Left ventricle myocardium inferior (tissue), 1 donor: ENCODE measurements at places on chromosomes 1 and 21. TPM values are rescaled to one million over a fixed set of nuclear protein-coding genes. Genes with fewer than 3 reads are reported as not detected.

GRCh38 chr1:23561076-23561812, 1.9 kb upstream of the ID3 start:
- peaks cover 83% of the 10 kb centered on the region for H3K4me1 ChIP-seq
- no peak for DNase-seq
- peaks cover 22% of the 10 kb centered on the region for H3K36me3 ChIP-seq
- peak overlapping the region; percentile 87 for H3K4me3 ChIP-seq

DNA sequence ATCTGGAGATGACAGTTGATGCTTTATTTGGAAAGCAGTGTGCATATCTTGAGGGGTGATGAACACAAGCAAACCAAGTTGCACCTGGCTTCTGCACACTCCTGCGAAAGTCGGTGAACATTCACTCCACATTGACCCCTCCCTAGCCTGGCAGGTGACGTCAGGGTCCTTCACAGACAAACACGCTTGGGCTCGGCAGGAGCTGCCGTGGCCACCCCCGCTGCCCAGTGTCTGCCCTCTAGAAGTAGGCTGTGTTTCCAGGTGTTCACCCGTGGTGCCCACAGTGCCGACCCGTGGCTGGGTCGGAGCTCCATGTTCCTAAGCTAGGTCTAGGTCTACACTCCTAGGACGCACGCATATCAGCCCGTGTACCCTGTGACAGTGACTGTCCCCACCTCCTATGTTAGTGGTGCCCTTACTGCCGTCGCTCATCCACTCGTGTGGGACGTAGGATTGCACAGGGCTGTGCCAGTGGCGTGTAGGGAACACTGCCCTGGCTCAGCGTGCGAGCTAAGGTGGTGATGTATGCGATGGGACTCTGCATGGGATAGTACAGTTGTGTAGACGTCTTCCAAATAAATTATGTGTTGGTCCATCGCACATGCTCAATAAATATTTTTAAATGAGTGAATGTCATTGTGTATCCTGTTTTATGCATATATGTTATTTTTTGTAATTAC, 29.0 kb downstream of the PRMT2 start:
- no peak overlapping the region for H3K27ac ChIP-seq
- no peak for DNase-seq
- H3K27me3 ChIP-seq = peaks cover 26% of the 10 kb centered on the region
- no peak overlapping the region for H3K4me3 ChIP-seq

Gene C1orf87
- total RNA-seq = not detected

DNA sequence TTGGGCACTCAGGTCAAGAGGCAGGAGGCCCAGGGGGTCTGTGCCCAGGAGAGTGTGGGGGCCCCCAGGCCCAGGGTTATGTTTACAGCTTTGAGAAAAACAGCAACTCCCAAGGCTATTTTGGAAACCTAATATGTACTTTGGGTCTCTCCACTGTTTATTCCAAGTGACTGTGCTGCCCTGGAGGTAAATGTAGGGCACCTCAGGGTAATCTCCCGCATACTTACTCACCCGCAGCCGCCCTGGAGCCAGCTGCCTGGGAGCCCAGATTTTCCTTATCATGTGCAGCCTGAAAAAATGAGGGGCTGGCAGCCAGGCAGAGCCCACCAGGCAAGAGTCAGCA, 20.0 kb downstream of the IFFO2 start:
- peaks cover 36% of the 10 kb centered on the region for H3K4me1 ChIP-seq
- no peak overlapping the region for H3K27ac ChIP-seq
- no peaks in the 10 kb centered on the region for H3K27me3 ChIP-seq
- H3K4me3 ChIP-seq = no peak overlapping the region

Gene CYP4A22
- not detected for total RNA-seq

GRCh38 chr1:225318706-225319575, 108.9 kb downstream of the LBR start:
- H3K4me1 ChIP-seq = no peaks in the 10 kb centered on the region
- peaks cover 20% of the 10 kb centered on the region for H3K27me3 ChIP-seq
- H3K4me3 ChIP-seq = no peak overlapping the region
- no peak for DNase-seq

Gene KRTAP21-2
- not detected for total RNA-seq

Gene RGS16
- total RNA-seq = 0.88 TPM

Gene AMY1A
- total RNA-seq = not detected

- H3K27ac ChIP-seq = no peak overlapping the region
- H3K27me3 ChIP-seq = peaks cover 12% of the 10 kb centered on the region
- no peak for DNase-seq
These were observed 5.9 kb downstream of the IL22RA1 start for GRCh38 chr1:24136956-24137539.

- DNase-seq = no peak
- no peaks in the 10 kb centered on the region for H3K27me3 ChIP-seq
- no peak overlapping the region for H3K4me3 ChIP-seq
- H3K27ac ChIP-seq = no peak overlapping the region
- peaks cover 4% of the 10 kb centered on the region for H3K4me1 ChIP-seq
These were observed 9.6 kb downstream of the TMEM9 start for GRCh38 chr1:201144701-201145100.

GRCh38 chr1:60765204-60765603, 317.2 kb upstream of the NFIA start:
- H3K4me1 ChIP-seq = peaks cover 27% of the 10 kb centered on the region
- H3K27me3 ChIP-seq = no peaks in the 10 kb centered on the region
- H3K4me3 ChIP-seq = no peak overlapping the region
- H3K36me3 ChIP-seq = no peaks in the 10 kb centered on the region
- no peak for DNase-seq

DNA sequence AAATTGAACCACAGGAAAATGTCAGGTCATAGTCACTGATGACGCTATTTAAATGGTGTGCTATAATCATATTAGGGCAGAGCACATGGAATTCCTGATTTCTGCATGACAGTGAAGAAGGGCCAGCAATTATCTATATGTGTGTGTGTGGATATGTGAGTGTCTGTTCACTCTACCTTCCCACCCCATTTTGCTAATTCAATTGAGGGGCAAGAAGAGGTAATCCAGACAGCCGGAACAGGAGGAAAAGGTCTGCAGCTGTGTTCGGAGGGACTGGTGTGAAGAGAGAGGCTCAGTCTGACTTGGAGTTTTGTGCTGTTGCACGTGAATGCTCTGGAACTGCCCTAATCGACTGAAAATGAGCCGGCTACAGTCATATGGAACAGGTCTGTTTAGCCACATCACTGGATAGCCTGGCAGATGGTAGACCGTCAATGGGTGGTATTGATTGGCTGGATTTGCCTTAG, 5.1 kb upstream of the ELAVL4 start:
- DNase-seq = no peak
- no peaks in the 10 kb centered on the region for H3K4me1 ChIP-seq
- H3K27ac ChIP-seq = no peak overlapping the region
- no peak overlapping the region for H3K4me3 ChIP-seq
- H3K27me3 ChIP-seq = peaks cover 47% of the 10 kb centered on the region
- no peaks in the 10 kb centered on the region for H3K36me3 ChIP-seq

- no peak overlapping the region for H3K4me3 ChIP-seq
- no peak overlapping the region for H3K27ac ChIP-seq
- H3K27me3 ChIP-seq = no peaks in the 10 kb centered on the region
- no peak for DNase-seq
These were observed 37.2 kb downstream of the TTLL7 start for GRCh38 chr1:83961571-83962295.

Gene COX20
- 68.8 TPM for total RNA-seq

- peaks cover 37% of the 10 kb centered on the region for H3K27me3 ChIP-seq
- H3K4me1 ChIP-seq = no peaks in the 10 kb centered on the region
- no peak for DNase-seq
- H3K4me3 ChIP-seq = no peak overlapping the region
These were observed 1.6 kb upstream of the OR2B11 start for GRCh38 chr1:247459507-247459906.

Gene RXFP4
- total RNA-seq = not detected

DNA sequence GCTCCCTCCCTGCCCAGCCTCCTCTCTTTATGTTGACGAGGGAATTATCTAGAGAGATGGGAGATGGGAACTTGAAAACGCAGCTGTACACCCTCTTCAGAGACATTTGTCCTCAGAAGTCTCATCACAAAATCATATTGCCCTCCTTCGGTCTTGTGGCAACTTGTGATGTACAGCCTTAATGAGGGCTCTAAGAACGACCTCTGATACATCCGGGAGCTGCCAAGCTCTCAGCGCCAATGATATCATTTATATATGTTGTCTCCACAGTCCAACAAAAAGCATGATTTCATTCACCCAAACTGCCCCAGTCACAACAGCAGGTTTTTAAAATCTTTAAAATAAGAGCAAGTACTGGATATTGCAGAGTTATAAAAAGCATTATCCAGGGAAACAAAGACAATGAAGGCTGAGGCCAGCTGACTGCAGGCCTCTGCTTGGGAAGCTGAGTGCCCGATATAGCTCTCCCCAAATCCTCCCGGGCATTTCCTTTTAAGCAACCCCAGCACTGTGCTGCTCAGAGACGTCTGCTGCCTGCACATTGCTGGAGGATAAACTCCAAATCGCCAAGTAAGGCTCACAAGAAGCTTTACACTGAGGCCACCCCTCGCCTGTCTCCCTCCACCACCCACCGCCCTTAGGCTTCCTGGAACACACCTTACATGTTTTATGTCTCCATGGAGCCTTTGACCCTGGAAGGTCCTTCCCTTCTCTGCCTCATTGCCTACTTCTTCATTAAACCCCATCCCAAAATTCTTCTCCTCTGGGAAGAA, 236.1 kb downstream of the C1orf94 start:
- H3K4me1 ChIP-seq = no peaks in the 10 kb centered on the region
- peaks cover 47% of the 10 kb centered on the region for H3K27me3 ChIP-seq
- no peak for DNase-seq
- H3K4me3 ChIP-seq = no peak overlapping the region
- no peak overlapping the region for H3K27ac ChIP-seq

DNA sequence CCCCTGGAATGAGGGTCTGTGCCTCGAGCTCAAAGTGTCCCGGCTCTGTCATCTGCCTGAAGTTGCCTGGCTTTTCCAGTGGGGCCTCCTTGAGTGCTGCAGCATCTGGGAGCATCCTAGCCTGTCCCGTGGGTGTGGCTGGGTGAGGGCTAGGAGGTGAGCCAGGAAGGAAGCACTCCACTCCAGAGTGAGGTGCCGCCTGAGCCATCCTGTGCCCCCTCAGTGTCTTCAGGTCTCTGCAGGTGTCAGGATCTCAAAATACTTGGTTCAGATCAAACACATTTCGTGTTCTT, 11.5 kb downstream of the IBA57 start:
- H3K27me3 ChIP-seq = no peaks in the 10 kb centered on the region
- H3K27ac ChIP-seq = no peak overlapping the region
- no peak overlapping the region for H3K4me3 ChIP-seq
- DNase-seq = no peak

- H3K27me3 ChIP-seq = peaks cover 93% of the 10 kb centered on the region
- no peak for DNase-seq
- H3K27ac ChIP-seq = no peak overlapping the region
- H3K4me1 ChIP-seq = no peaks in the 10 kb centered on the region
- H3K4me3 ChIP-seq = no peak overlapping the region
- no peaks in the 10 kb centered on the region for H3K36me3 ChIP-seq
These were observed 48.2 kb downstream of the SYT2 start for GRCh38 chr1:202662081-202662480.

- no peak overlapping the region for H3K4me3 ChIP-seq
- H3K27me3 ChIP-seq = no peaks in the 10 kb centered on the region
- H3K27ac ChIP-seq = no peak overlapping the region
These were observed 21.1 kb downstream of the CDC42BPA start for GRCh38 chr1:227297073-227297793.

GRCh38 chr21:31713973-31714740, 17.8 kb downstream of the SCAF4 start:
- H3K4me1 ChIP-seq = peaks cover 76% of the 10 kb centered on the region
- no peaks in the 10 kb centered on the region for H3K27me3 ChIP-seq
- no peak for DNase-seq
- no peak overlapping the region for H3K4me3 ChIP-seq
- no peaks in the 10 kb centered on the region for H3K36me3 ChIP-seq

GRCh38 chr1:39065542-39065941, 39.4 kb downstream of the NDUFS5 start:
- H3K27ac ChIP-seq = no peak overlapping the region
- H3K4me1 ChIP-seq = no peaks in the 10 kb centered on the region
- no peak for DNase-seq

DNA sequence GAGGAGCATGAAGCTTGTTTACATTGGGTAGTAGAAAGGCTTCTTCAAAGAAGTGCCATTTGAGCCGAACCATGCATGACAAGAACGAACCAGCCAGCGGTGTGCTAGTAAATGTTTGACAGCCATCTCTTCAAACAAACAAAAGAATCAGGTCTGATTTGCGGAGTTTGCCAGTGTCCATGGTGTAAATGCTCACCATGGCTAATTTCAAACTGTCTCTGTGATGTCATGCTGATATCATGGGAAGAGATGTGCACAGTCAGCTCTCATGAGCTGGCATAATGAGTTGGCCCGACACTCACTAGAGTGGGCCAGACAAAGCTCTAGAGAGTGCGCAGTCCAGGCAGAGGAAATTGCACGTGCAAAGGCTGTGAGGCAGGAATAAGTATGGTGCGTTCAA, 101.1 kb downstream of the KAZN start:
- H3K36me3 ChIP-seq = no peaks in the 10 kb centered on the region
- H3K27ac ChIP-seq = no peak overlapping the region
- DNase-seq = no peak
- H3K27me3 ChIP-seq = peaks cover 69% of the 10 kb centered on the region

Gene KCNJ15
- 0.30 TPM for total RNA-seq

DNA sequence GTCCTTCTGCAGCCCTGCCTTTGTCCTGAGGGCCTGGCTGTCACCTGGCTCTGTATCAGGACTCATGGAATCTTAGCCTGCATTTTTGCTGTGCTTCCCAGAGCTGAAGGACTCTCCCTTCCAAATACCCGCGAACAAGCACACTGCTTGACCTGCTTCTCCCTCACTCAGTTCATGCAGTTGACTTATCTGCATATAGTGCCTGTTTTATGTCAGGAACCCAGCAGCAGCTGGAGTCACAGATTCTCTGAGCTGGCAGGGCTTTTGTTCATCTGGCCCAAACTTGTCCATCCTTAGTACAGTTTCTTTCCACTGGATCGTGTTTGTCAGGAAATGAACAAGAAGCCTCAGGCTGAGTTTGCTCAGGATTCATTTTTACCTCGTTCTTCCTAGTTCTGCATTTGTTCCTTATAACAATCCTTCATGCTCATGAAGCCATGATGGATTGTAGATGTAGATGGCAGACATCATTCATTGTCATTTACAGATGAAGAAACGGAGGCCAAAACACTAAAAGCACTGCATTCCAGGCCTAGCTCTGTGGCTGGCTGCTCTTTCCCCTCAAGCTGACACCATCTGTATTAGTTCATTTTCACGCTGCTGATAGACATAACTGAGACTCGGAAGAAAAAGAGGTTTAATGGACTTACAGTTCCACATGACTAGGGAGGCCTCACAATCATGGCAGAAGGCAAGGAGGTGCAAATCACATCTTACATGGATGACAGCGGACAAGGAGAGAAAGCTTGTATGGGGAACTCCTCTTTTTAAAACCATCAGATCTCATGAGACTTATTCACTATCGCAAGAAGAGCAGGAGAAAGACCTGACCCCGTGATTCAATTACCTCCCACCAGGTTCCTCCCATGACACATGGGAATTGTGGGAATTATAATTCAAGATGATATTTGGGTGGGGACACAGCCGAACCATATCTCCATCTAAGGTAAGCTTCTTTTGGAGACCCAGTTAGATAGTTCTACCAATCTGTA, 150.9 kb downstream of the HIVEP3 start:
- no peaks in the 10 kb centered on the region for H3K36me3 ChIP-seq
- no peak overlapping the region for H3K4me3 ChIP-seq
- no peaks in the 10 kb centered on the region for H3K27me3 ChIP-seq
- DNase-seq = no peak
